ENCODE measurements at places on chromosomes 12 and 14.

DNA sequence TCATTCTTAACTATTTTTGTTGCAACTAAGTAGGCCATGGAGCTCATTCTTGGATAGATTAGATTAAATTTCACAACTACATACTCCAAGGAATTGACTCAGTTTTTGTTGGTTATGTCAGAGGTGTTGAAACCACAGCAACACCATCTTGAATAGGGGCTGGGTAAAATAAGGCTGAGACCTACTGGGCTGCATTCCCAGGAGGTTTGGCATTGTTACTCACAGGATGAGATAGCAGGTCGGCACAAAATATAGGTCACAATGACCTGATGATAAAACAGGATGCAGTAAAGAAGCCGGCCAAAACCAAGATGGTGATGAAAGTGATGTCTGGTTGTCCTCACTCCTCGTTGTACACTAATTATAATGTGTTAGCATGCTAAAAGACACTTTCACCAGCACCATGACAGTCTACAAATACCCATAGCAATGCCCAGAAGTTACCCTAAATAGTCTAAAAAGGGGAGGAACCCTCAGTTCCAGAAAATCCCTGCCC is 20.9 kb downstream of the DMAC2L start:
- DNase-seq, result no peak

GRCh38 chr12:42468921-42469320 is 120.6 kb downstream of the PRICKLE1 start:
- no peak for DNase-seq

GRCh38 chr12:6073426-6073825 is 51.0 kb downstream of the VWF start:
- no peak for DNase-seq

DNA sequence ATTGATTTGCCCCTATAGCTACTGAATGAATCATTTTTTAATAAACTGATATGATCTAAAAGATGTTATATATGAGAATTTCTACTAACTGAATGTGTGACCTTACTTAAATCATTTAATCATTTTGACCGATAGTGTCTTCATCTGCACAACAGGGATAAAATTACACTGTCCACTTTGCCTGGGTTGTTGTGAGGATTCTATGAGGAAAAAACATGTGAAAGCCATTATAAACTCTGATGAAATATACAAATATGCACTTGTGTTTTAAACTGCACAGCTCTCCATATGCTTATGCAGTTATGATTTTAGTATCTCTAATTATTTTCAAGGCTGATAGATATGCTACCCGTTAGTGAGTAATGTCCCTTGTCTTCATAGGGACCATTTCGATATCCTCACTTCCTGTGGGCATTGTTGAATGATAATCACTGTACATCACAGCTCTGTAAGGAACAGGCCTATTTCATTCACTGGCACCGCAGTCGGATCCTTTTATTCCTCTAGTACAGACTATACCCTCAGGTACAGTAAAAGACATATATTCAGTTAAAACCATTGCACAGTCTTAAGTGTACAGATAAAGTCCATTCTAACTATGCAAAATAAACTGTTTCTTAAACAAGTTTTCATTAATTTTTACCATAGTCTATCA is 88.7 kb upstream of the RAP1B start:
- DNase-seq, result no peak

- DNase-seq, result no peak
Measured at GRCh38 chr14:70753518-70753953, 55.8 kb downstream of the MAP3K9 start.
